ENCODE measurements at places on chromosomes 7 and 10.

GRCh38 chr10:124268976-124269375 lies 149.7 kb downstream of the OAT start:
- no peak for DNase-seq

- no peak for DNase-seq
Observed at GRCh38 chr10:78901694-78902093, 167.1 kb upstream of the ZMIZ1 start.

- no peak for DNase-seq
Observed at GRCh38 chr10:108812296-108812695, 1111.0 kb downstream of the XPNPEP1 start.

DNA sequence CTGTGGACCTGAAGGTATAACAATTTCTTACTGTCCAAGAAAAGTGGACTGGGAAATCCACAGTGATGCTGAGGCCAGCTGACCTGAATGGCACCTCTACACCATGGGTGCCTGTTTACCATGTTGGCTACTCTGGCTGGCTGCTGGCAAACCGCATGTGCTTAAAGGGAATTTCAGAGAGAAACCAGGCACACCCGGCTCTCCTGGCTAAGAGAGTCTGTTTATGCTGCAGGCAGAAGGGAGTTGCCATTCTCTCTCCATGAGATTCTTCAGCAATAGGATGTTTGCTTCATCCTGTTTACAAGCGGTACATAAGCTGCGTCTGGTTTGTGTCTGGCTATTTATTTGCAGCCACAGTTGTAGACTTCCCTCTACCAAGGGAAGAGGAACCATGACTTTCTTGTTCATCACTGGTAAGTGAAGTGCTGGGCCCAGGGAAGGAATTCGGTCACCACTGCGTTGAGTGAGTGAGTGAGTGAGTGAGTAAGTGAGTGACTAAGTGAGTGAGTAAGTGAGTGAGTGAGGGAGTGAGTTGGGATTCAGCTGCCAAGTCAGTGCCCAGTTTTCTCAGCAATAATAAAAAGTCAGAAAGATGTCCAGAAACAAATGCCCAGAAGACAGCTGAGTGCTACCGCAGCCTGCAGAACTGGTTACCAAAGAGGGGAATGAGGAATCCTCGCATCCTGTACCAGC lies 90.4 kb downstream of the COBL start:
- DNase-seq = no peak

DNA sequence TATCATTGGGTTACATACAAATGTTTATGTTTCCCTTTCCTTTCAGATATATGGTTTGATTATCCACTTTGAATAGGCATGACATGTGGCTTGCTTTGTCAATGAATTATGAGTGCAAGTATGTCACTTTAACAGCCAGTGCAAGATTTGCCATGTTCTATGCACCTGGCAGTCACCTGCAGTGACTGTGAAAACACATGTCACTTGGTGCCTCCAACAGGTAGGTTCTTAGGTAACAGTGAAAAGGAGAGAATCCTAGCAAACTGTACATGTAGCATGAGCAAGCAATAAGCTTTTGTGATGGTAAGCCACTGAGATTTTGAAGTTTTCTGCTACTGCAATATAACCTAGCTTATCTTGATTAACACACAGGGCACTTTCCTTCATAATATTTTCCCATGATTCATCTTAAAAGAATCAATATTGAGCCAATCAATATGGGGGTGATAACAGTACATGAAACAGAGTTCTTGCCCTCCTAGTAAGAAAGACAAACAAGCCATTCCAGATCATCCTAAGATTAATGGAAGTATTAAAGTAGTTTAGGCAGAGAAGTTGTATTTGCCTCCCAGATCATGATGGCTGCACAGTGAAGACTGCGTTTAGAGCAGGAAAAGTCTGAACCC lies 7.9 kb upstream of the RALA start:
- no peak for DNase-seq

DNA sequence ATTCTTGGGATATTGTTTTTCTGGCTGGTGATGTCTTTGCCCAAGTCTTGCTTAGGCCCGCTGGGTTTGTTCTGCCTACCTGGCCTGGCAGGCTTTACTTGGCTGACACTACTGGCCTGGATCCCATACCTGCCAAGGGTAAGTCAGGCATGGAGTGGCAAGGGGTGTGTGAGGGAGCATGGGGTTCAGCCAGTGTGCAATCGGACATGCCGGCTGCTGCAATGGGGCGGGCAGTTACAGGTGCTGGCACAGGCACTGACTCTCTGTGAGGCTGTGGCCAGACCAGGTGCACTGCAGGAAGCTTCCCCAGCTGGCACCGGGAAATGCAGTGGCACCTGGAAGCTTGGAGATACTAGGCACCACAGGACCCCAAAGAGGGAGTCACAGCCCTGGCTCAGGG lies 168.4 kb downstream of the PON1 start:
- no peak for DNase-seq

- no peak for DNase-seq
Observed at GRCh38 chr10:11673346-11674280, 62.2 kb upstream of the USP6NL start.

GRCh38 chr10:23359692-23360380 lies 15.2 kb upstream of the C10orf67 start:
- no peak for DNase-seq

- DNase-seq = peak; percentile 68
Observed at GRCh38 chr7:106345421-106346166, 60.8 kb upstream of the NAMPT start.

GRCh38 chr10:86186633-86187032 lies 180.0 kb downstream of the GRID1 start:
- DNase-seq = no peak

GRCh38 chr7:155215576-155216325 lies 81.9 kb upstream of the INSIG1 start:
- no peak for DNase-seq

DNA sequence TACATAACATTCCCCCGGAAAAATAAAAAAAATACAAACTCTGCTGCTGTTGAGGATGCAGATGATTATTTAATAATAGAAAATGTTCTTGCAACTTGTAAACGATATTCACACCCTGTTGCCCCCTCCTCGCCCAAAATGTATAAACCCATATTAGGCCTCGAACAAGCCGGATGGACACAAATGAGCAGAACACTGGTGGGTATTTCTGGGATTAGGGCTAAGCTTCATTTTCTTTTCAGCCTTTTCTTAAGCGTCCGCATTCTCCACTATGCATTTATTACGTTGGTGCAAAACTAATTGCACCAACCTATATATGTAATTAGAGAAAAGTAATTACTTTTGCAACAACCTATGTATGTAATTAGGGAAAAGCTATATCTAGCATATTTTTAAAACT lies 349 bp upstream of the GNG11 start:
- no peak for DNase-seq

DNA sequence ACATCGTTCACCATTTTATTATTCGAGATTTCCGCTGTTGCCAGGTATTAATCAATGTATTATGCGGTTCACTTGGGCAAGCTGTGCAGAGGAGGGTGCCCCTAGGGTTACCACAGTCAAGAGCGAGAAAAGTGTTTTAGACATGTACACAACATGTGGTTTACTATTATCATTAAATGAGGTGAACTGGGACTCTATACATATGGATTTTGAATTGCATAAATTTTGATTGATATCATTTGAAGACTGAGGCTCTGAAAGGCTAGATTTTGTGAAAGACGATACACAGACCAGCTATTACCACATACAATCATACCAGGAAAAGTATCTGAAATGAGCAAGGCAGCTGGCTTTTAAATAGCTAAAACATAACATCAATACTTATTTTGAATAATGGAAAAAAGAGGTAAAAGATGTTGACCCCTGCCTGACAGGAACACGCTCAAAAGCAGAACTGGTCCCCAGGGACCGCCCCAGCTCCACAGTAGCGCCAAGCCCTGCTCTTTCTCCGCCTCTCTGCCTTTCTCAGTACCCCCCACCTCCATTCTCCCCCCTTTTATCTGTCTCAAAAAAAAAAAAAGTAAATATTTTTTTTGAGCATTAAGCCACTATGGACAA lies 413.4 kb upstream of the MKI67 start:
- DNase-seq = no peak

DNA sequence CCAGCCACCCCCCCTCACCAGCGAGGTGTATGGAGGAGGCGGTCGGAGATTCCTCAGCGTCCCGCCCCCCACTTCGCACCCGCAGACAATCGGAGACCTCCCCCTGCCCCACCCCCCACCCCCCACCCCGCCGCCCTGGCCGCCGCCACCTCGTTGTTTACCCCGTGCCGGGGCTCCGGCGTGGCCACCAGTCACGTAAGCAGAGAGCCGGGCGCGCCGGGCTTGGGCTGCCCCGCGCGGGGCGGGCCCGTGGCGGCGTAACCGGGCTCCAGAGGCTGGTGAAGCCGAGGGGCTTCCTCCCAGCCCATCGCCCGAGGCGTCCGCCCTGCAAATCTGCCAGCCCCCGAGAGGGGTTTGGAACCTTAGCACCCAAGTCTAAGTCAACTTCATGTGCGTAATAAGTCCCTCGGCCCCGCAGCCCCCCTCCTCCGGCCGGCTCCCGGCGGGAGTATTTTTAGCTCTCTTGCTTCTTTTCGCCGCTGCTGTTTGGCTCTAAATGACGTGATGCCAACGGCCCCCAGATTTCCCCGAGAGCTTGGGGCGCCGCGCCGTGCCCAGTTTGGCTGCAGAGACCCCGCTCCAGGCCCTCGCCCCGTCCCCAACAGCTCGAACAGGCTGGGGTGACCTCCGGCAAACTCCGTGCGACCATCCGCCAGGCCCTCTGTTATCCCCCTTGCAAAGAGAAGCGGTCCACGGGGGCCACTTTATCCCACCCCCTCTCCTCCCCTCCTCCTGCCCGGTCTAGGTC lies 2.7 kb downstream of the MXI1 start:
- DNase-seq = no peak
